NAMALWA (cell line): ENCODE measurements at places on chromosomes 1 and 21.

GRCh38 chr1:53957194-53957818 lies 11.2 kb downstream of the LRRC42 start:
- DNase-seq: no peak

GRCh38 chr1:55696181-55696754 lies 481.1 kb upstream of the USP24 start:
- no peak for DNase-seq

GRCh38 chr1:117732065-117732797 lies 126.4 kb downstream of the TENT5C start:
- DNase-seq: no peak

DNA sequence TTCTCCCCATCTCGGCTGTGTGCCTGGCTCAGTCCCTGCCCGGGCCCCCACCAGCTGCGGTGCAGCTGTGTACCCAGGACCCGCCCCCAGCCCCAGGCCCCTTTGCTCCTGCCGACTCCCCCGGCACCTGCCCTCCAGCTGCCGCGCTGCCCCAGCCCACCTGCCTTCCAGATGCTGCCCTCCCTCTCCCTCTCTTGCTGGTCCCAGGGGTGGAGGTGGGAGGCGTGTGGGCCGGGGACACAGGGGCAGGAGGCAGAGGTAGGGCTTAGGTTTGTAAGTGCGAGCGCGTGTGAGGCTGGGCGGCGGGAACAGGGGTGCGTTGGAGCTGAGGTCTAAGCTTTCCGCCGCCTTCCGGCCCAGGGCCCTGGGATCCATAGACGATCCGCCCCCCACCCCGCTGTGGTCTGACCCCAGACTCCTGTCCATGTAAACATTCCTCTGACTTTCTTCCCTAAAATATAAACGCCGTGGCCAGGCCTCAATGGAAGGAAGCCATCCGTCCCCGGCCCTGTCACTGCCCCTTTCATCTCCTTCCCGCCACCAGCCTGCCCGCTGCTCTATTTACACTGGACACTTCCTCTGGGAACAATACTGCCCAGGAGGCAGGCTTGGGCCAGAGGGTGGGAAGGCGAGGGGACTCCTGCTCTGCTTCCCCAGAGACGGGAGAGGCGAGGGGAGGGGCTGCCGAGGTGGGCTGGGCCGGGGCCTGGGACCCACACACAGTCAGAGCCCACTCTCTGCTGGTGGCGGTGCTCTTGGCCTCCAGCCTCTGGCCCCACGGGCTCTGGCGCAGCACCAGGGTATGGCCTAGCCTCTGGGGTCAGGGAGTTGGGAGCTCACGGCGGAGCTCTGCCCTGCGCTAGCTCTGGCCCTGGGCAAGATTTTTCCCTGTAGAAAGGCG lies 128.3 kb downstream of the CASZ1 start:
- peak; percentile 28 for DNase-seq

DNA sequence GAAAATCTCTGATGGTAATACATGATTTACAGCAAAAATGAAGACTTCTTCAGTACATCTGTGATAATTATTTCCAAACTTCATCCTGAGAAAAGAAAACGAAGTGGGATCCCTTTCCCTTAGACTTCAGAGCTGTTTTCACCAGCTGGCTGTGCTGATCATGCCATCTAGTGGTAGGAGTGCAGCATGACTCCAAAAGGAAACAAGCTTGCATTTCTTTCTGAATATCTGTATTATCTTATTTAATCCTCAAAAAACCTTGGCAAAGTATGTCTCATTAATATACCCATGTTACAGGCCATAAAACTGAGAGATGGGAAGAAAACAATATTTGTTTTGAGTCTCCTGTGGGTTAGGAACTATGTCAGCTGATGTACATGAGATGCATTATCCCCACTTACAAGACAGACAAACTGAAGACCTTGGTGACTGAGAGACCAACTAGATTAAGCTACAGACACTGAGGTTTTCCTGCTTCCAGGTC lies 9.8 kb upstream of the GJA8 start:
- peak; percentile 78 for DNase-seq

- no peak for DNase-seq
These were observed 73.8 kb downstream of the RPE65 start for GRCh38 chr1:68375919-68376318.

DNA sequence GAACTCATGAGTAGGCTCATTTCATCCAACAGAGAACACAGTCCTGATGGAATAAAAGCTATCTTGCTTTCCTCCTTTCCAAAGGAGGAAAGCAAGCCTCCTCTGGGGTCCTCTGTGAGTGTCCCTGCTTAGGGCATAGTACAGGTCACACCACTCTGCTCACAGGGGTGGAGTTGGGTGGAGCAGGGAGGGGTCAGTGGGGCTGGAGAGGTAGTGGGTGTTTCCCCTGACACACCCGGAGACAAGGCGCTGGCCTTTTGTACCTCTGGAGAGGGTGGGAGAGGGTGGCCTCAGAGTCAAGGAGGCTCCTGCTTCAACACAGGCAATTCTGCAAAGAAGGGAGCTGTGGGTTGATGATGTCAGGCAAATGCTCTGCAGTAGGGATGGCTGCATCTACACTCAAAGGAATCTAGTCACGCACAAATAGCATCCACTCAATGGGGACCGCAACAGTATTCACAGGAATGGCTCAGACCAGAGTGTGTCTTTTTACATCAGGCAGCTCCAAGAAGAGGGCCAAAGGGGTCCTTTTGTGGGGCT lies 58.6 kb upstream of the PLXNA2 start:
- no peak for DNase-seq

DNA sequence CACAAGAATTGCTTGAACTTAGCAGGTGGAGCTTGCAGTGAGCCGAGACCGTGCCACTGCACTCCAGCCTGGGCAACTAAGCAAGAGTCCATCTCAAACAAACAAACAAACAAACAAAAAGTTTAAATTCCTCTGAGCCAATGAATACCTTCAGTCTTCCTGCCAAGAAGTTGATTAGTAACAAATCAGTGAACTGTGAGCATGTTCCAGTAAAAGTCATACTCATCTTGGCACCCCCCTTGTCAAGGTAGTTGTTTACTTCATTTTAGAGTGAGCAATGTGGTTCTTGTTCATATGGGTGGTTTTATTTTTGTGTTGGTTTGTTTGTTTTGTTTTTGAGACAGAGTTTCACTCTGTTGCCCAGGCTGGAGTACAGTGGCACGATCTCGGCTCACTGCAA lies 18.0 kb upstream of the SLC2A7 start:
- no peak for DNase-seq

DNA sequence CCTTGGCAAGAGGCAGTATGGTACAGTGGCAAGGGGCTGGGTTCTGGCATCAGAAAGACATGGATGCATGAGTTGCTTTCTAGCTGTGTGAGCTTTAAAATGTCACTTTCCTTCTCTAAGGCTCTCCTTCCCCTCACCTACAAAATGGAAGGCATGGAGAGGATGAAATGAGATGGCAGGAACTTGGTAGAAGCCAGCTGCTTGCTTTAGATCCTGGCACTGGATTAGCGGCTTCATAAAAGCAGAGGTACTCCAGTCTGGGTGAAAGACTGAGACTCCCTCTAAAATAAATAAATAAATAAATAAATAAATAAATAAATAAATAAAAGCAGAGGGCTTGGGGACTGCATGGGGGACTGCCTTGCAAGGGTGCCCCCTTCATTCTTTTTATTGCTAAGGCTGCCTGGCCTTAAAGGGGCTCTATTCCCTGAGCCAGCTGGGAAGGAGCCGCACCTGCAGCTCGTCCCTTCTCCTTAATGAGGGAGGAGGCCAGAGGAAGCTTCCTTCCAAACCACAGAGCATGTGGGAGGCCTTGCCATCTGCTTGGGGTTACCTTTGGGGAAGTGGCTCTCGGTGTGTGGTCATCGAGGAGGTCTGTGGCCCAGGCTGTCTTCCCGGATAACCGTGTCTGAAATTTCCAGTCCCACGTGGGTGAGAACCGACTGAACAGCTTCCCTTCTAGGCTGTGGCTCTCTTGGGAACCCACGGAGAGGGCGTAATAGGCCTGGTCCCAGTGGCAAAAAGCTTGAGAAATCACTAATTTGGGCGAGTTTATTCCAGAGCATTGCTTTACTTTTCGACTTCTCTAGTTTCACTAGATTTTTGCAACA lies 2.0 kb upstream of the ATP13A2 start:
- no peak for DNase-seq

GRCh38 chr1:244865028-244865371 lies 657 bp upstream of the HNRNPU start:
- DNase-seq: no peak

GRCh38 chr1:201154389-201155165 lies at the start of gene TMEM9:
Gene TMEM9 (minus strand): TSS chr1:201154474. CDS start chr1:201153923, 551 bp downstream.
- peak; percentile 97 for DNase-seq

DNA sequence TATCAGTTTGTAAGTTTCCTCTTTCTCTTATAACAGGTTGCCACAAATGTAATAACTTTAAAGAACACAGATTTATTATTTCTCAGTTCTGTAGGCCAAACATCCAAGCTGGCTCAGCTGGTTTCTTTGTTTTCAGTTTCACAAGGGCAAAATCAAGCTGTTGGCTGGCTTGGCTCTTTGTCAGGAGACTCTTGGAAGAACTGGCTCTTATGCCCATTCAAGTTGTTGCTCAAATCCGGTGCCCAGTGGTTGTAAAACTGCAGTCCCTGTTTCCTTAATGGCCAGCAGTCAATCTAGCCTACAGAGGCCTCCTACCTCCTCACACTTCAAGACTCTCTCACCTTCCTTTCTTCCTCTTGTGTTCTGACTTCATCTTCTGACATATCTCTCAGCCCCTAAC lies 1171.0 kb downstream of the MRPL39 start:
- DNase-seq: no peak
